Stimulated activated CD4-positive, alpha-beta T cell treated with anti-CD3 and anti-CD28 coated beads, Interleukin-2, amount 100 ng/mL, for 4 hours (primary cell): ENCODE measurements at places on chromosomes 5 and 9.

DNA sequence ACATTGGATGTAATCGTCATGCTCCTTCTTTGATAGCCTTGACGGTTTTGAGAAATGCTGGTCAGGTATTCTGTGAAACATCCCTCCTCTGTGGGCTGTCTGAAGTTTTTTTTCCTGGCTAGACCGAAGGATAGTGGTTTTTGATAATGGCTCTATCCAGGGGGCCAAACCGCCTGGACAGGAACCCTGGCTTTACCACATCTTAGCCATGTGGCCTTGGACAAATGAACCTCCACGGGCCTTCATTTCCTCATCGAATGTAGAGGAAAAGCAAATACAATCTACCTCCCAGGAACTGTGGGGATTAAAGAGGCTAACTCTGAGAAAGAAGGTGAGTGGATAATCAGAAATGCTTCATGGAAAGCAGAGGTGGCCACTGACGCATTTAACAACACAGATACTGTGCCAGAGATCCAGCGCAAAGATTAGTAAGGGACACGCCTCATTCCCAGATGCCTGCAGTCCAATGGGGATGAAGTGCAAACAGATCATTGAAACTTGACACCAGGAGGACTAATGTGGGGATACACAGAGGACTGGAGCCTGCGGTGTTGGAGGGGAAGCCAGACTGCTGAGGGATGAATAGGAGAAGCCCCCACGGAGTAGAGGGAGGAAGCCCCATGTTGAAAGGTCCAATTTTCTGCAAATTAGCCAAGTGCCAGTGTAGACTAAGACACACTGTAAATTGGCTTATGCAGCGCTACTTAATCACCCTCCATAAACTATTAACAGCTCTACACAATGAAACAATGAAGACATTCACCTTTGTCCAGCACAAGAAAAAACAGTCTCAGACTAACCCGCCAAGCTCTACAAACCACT is 41.6 kb downstream of the MYO10 start:
- DNase-seq: no peak

- DNase-seq: peak; percentile 24
These were observed 293.5 kb downstream of the HINT1 start for GRCh38 chr5:130871346-130872086.

GRCh38 chr9:6968271-6968670 is 210.5 kb downstream of the KDM4C start:
- no peak for DNase-seq

DNA sequence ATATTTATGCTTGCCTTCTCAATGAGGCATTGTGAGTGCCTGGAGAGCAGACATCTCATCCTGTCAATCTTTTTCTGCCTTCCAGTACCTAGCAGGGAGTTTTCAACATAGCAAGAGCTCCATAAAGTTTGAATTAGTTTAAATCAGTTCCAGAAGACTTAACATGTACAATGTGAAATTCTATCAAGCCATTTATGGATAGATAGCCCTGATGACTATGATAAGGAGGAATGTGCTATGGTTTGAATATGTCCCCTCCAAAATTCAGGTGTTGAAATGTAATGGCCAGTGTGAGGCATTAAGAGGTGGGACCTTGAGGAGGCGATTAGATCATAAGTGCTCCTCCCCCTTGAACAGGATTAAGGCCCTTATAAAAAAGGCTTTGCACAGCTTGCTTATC is 306.9 kb upstream of the SMARCA2 start:
- no peak for DNase-seq

GRCh38 chr5:117999939-118000549 is 988.3 kb downstream of the DTWD2 start:
- no peak for DNase-seq

GRCh38 chr5:151868451-151868850 is 56.2 kb downstream of the GLRA1 start:
- no peak for DNase-seq

- DNase-seq: no peak
These were observed 33.2 kb downstream of the SLC36A1 start for GRCh38 chr5:151480384-151481293.

DNA sequence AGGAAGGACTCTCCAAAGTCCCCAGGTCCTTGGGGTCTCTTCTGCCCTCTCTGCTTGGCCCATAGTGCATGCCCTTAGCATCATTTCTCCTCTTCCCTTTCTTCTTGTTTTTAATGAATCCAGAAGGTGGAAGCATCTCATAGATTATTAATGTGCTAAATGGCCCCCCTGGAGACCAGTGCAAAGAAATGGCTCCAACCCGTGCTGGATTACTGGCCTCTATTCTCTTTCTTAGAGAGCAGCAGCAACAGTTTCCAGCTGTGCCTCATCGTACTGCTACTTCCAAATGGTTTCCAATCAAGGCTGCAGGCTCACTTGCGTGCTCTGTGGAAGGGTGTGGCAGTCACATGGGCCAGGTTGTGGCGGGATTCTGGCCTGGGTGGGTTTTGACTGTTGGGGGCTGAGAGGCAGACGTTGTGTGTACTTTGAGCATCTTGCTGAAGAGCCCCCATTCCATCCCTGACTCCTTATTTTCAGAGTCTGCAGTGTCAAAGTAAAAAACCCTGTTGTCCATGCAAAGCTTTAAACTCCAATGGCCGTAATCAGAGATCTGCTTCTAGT is 139.7 kb downstream of the GABBR2 start:
- DNase-seq: no peak

GRCh38 chr5:54883374-54884194 is 101.8 kb downstream of the ESM1 start:
- no peak for DNase-seq

GRCh38 chr9:136527721-136528710 is 17.8 kb downstream of the NOTCH1 start:
- no peak for DNase-seq

DNA sequence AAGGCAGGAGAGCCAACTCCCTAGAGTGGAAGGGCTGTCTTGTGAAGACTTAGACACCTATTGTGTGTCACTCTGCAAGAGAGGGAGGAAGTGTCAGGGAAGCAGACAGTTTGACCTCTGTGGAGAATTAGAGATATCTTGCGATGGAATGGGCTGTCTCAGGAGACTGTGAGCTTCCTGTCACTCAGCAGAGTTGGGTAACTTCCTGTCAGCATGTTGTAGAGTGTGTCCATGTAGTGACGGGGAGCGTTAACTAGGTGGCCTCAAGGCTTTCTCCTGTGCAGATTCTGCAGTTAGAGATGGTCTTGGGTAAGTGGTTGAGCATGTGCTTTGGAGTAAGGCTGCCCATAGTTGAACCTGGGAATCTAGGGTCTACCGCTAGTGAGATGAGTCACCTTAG is 136.5 kb downstream of the KIF4B start:
- no peak for DNase-seq

GRCh38 chr5:61020415-61020814 is 75.4 kb downstream of the NDUFAF2 start:
- no peak for DNase-seq

- DNase-seq: no peak
These were observed 86.9 kb downstream of the NUDT12 start for GRCh38 chr5:103475629-103476240.

DNA sequence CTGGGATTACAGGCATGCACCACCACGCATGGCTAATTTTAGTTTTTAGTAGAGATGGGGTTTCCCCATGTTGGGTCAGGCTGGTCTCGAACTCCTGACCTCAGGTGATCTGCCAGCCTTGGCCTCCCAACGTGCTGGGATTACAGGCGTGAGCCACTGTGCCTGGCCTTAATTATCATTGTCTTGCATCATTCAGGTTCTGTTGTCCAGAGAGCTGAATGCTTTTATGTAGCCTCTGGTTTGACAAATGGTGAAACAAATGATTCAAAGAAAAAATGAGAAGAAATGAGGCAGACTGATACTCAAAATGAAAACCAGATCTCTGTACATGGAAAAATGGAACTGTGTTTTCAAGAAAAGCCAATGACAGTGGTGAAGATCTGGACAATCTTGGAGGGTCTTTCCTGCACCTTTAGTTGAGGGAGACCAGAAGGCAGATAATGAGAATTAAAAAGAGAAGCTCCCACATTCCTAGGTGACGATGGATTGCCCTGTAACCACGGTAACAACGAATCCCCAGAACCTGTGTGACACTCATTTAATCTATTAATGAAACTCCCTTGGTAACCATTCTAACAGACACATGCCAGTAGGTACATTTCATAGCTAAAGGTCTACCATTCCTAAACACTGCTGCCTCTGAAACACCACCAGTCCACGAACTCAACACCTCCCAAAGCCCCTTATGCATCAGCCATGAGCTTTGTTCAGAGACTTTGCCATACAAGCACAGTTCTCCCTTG is 1.6 kb downstream of the TEX48 start:
- no peak for DNase-seq

DNA sequence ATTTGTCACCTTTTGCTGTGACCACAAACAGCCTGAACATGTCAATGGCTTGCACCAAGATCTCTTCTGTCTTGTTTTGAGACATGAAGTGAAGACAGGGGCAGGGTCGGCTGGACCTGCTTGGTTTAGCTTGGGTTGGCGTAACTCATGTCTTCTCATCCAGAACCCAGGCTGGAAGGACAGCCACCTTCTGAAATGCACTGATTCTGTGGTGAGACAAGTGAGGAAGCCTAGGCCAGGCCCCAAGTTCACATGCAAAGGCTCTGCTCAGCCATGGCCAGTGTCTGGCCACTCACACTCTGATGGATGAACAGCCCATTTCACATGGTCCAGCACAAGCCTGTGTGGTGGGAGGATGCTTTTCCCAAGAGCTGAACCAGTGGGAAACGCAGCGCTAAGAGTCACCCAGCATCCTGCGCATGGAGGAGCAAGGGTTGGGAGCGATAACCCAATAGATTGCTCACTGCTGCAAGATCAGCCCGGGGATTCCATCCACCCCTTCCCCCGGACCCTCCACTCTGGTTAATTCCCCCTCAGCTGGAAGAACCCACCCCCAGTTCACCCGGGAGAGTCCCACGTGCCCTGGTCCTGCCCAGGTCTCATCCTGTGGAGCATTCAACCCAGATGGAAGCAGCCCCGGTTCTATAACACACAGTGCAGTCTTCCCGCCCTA is 16.2 kb upstream of the MED10 start:
- DNase-seq: no peak

GRCh38 chr9:111566234-111566633 is 33.2 kb downstream of the PTGR1 start:
- no peak for DNase-seq

DNA sequence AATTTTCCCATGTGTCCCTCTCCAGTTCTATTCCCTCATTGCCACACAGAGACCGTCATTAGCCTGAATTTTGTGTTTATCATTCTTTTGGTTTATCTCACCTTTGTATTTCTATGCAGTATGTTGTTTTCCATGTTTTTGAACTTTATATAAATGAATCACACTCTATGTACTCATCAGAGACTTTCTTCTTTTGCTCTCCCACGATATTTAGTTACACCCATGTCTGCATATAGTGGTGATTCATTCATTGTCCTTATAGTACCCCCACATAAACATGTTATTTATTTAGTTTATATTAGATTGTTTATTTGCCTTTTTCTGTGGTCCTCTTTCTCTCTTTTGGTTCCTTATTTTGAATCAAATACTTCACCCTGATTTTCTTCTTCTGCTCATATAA is 199.7 kb downstream of the FSTL4 start:
- DNase-seq: no peak

- no peak for DNase-seq
These were observed 29.8 kb upstream of the ALDOB start for GRCh38 chr9:101465326-101465915.

- no peak for DNase-seq
These were observed 274.0 kb upstream of the DAPK1 start for GRCh38 chr9:87223392-87224246.

GRCh38 chr5:38535248-38535750 is 21.1 kb downstream of the LIFR start:
- no peak for DNase-seq

DNA sequence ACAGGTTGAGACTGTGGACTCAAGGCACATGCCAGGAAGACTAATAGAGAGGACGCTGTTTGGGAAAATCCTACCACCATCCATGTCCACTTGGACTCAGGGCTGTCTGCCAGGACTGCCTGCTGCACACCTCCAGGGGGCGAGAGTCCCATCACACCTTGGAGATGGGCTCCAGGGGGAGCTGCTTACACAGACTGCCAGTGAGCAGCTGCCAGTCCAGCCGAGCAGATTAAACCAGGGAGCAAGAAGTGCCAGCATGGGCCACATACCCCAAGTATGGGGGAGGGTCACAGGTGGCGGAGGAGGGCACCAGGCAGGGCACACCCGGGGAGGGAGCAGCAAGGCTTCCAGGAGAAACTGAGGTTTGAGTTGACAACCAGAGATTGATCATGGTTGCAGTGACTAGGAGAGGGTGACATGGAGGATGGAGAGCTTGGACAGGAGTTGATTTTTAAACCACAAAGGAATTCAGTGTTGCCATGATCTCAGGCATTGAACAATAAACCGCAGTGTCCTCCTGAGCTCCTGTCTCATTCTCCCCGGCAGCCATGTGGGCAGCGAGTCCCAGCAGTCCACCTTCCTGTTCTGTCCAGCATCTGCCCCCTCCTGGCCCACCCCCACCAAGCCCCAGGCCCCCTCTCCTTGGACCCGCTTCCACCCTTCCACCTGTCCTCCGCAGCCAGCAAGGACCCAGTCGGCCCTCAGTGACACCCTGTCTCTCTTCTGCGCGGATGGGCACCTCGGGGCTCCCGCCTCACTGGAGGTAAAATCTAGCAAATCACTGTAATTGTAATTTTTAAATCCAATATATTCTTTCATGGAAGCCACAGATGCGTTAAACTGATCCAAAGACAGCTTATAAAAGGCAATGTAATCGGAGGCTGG is 3.1 kb upstream of the VAV2 start:
- no peak for DNase-seq

DNA sequence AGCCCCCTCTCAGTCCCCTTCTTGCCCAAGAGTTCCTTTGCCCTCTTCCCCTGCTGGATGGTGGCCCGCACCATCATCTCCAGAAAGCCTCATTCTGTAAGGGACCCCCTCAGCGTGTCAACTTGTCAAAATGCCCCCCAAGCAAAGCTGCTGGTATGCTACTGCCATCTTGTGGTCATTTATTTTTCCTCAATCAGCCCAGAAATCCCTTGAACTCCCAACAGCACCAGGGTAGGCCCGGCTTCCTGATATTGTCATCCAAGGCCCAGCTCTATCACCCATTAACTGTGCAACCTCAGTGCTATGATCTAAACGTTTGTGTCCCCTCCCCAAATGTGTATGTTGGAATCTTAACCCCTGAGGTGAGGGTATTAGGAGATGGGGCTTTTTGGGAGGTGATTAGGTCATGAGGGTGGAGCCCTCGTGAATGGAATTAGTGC is 53.2 kb upstream of the FBXW11 start:
- no peak for DNase-seq

GRCh38 chr5:125258615-125259014 is 512.2 kb upstream of the ZNF608 start:
- DNase-seq: no peak
